ENCODE measurements at places on chromosomes 6 and 20. TPM values are rescaled to one million over a fixed set of nuclear protein-coding genes. Genes with fewer than 3 reads are reported as not detected.
A peak's percentile ranks its signal among the peaks of the same experiment; 100 is the strongest.

GRCh38 chr6:56755040-56755439 lies 112.4 kb upstream of the DST start:
- H3K27me3 ChIP-seq = peaks cover 2% of the 10 kb centered on the region
- H3K4me1 ChIP-seq = peaks cover 97% of the 10 kb centered on the region
- H3K27ac ChIP-seq = peak overlapping the region; percentile 70
- H3K4me3 ChIP-seq = no peak overlapping the region

DNA sequence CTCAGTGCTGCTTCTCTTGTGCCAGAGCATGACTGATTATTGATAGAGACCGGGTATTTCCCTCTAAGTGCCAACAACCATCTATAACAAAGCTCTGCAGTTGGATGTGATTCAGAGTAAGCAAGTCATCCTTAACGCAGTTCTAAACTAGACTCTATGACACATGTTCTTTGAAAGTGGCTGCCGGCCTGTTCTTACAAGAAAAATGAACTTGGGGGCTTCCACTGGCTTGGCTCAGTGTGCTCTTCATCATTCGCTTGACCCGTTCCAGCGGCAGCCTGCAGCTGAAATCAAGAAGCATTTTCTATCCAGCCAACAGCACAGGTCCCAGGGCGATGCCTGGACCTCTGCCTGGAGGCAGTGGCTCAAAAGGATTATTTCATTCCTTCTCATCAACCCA lies 29.8 kb downstream of the GFOD1 start:
- no peak for DNase-seq
- H3K36me3 ChIP-seq = no peaks in the 10 kb centered on the region
- peaks cover 36% of the 10 kb centered on the region for H3K4me1 ChIP-seq
- H3K27me3 ChIP-seq = no peaks in the 10 kb centered on the region
- no peak overlapping the region for H3K27ac ChIP-seq

DNA sequence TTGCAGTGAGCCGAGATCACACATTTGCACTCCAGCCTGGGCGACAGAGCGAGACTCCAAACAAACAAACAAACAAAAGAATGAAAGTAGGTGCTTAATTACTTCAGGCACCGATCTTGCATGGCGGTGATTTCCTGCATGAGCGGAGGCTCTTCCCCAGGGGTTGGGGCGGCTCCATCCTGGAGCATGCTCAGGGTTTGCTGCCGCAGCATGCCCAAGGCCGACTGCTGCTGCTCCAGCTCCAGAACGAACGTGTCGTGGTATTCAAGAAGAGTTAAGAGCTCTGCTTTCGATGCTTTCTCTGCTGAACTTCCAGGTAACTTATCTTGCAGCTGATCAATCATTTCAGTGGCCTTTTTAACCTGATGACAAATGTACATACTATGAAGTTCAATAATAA lies 313.8 kb downstream of the SYNE1 start:
- no peaks in the 10 kb centered on the region for H3K27me3 ChIP-seq
- H3K4me1 ChIP-seq = peaks cover 11% of the 10 kb centered on the region
- H3K27ac ChIP-seq = no peak overlapping the region
- H3K4me3 ChIP-seq = no peak overlapping the region
- no peak for DNase-seq
- H3K36me3 ChIP-seq = peaks cover 47% of the 10 kb centered on the region

- H3K27me3 ChIP-seq = peaks cover 4% of the 10 kb centered on the region
- H3K27ac ChIP-seq = no peak overlapping the region
- H3K36me3 ChIP-seq = no peaks in the 10 kb centered on the region
- no peak for DNase-seq
Observed at GRCh38 chr6:122392564-122393350, 6.7 kb upstream of the HSF2 start.

DNA sequence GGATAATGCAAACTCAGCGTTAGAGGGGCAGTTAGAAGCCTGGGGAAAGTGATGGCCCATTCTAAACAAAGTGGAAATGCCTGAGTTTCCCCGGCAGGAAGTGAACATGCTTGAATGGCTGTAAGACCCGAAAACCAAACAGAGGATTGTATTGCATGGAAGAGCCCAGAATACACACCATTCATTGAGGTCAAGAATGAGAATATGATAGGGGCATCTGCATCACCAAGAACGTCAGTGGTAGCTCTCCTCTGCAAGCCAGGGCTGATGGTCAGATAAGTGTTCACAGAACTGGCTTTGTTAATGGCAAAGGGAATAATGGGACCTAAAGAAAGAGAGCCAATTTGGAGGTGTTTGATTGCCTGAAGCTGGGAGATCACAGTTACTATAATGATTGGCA lies 663.4 kb downstream of the KHDRBS2 start:
- no peak overlapping the region for H3K4me3 ChIP-seq
- H3K27ac ChIP-seq = no peak overlapping the region
- no peaks in the 10 kb centered on the region for H3K4me1 ChIP-seq
- no peak for DNase-seq

DNA sequence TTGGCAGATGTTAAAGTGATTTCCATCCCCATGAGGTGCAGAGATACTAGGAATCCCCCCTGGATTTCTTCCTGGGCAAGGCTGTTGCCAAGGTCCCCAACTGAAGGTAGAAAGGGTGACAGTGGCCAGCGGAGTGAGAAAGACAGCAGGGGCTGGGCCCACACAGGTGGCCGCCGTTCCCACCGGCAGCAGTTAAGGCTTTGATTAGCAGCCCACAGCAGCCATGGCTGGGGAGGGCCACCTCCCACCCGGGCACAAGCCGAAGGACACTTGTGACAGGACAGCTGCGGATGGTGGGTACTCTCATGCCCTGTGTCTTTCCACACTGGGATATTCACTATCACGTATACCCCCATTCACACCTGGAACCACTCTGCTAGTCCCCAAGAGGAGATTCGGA lies 63.9 kb upstream of the CDYL start:
- DNase-seq = no peak
- H3K27ac ChIP-seq = no peak overlapping the region
- no peak overlapping the region for H3K4me3 ChIP-seq
- H3K27me3 ChIP-seq = peaks cover 2% of the 10 kb centered on the region
- H3K36me3 ChIP-seq = no peaks in the 10 kb centered on the region
- H3K4me1 ChIP-seq = no peaks in the 10 kb centered on the region

- peak overlapping the region; percentile 19 for H3K27ac ChIP-seq
- no peak for DNase-seq
- H3K27me3 ChIP-seq = peaks cover 2% of the 10 kb centered on the region
- peak overlapping the region; percentile 6 for H3K4me3 ChIP-seq
- peaks cover 31% of the 10 kb centered on the region for H3K36me3 ChIP-seq
Observed at GRCh38 chr20:9375221-9375681, 139.1 kb upstream of the LAMP5 start.

GRCh38 chr6:158960026-158960425 lies 40.0 kb downstream of the RSPH3 start:
- no peak overlapping the region for H3K4me3 ChIP-seq
- peaks cover 3% of the 10 kb centered on the region for H3K27me3 ChIP-seq
- no peak for DNase-seq
- no peak overlapping the region for H3K27ac ChIP-seq
- H3K4me1 ChIP-seq = peaks cover 7% of the 10 kb centered on the region

DNA sequence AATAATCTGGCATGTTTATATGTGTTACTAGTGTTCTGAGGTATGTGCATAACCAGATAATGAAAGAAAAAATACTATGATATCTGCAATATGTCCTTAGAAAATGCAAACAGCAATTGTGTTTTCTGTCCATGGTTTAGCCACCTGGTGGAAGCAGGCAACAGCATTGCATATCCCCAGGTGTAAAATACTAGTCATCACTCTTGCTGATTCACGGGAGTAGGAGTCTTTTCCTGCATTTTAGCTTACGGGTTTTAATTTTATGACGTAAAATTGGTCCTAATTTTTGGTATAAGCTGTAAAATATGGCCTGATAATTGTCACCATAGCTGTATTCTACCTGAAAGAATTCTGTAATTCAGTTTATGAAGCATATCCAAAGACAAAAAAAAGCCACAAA lies 2.5 kb downstream of the RNF182 start:
- no peak overlapping the region for H3K27ac ChIP-seq
- H3K4me1 ChIP-seq = peaks cover 22% of the 10 kb centered on the region
- H3K27me3 ChIP-seq = peaks cover 1% of the 10 kb centered on the region

DNA sequence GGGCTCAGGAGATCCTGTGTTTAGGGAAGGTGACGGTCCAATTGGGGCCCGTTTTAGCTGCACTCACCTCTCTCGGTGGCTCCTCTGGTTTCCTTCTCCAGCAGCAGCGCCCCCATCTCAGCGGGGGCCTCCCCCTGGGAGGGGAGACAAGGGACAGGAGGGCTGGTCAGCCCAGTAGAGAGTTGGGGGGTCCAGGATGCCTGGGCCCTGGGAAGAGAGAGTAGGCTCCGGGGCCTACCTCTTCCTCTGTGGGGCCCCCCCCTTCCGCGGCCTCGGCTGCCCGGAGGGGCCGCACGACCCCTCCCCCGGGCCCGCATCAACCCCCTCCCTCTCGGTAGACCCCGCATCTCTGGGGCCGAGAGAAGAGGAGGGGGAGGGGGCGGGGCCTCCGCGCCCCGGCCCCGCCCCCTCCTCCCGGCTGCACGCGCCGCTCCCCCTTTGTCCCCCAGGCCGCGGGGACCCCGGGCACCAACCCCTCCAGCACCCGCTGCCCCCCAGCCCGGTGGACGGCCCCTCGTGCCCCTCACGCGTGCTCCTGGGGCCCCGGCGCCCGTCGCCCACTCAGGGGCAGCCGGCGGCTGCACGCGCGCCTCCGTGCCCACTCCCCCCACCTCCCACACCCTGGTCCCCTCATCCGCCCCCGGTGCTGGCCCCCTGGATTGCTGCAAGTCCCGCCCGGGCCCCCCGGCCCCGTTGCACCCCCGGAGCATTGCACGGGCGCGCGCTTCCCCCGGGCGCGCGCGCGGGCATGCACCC lies 464 bp downstream of the EHMT2 start:
- no peaks in the 10 kb centered on the region for H3K27me3 ChIP-seq
- peak overlapping the region; percentile 65 for H3K27ac ChIP-seq
- peak overlapping the region; percentile 89 for H3K4me3 ChIP-seq
- H3K4me1 ChIP-seq = peaks cover 38% of the 10 kb centered on the region

DNA sequence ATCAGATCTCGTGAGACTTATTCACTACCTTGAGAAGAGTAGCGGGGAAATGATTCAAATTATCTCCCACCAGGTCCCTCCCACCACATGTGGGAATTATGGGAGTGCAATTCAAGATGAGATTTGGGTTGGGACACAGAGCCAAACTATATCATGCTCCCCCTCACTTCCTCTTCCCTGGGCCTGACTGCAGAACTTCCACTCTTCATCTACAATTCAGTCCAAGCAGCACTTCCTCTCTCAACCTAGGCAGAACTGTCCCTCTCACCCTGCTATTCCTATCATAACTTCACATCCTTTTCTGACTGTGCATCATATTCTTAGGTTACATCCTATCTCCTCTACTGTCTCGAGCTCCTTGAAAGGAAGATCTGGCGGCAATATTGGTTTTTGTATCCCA lies 184.0 kb upstream of the HDDC2 start:
- no peaks in the 10 kb centered on the region for H3K4me1 ChIP-seq
- DNase-seq = no peak
- H3K36me3 ChIP-seq = no peaks in the 10 kb centered on the region
- peaks cover 2% of the 10 kb centered on the region for H3K27me3 ChIP-seq
- H3K27ac ChIP-seq = no peak overlapping the region

DNA sequence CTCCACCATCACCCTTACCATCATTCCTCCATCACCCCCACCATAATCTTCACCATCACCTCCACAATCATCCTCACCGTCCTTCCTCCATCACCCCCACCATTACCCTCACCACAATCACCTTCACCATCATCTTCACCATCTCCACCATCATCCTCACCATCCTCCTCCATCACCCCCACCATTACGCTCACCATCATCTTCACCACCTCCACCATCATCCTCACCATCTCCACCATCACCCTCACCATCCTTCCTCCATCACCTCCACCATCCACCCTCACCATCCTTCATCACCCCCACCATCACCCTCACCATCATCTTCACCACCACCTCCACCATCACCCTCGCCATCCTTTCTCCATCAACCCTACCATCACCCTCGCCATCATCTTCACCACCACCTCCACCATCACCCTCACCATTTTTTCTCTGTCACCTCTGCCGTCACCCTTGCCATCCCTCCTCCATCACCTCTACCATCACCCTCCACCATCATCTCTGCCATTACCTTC lies 33.1 kb upstream of the MPC1 start:
- H3K36me3 ChIP-seq = no peaks in the 10 kb centered on the region
- no peak overlapping the region for H3K27ac ChIP-seq
- H3K4me3 ChIP-seq = no peak overlapping the region

GRCh38 chr6:13233106-13233505 lies 95.2 kb downstream of the TBC1D7 start:
- H3K4me1 ChIP-seq = peaks cover 40% of the 10 kb centered on the region
- no peak for DNase-seq
- peaks cover 6% of the 10 kb centered on the region for H3K36me3 ChIP-seq
- H3K27me3 ChIP-seq = peaks cover 4% of the 10 kb centered on the region
- H3K4me3 ChIP-seq = no peak overlapping the region

- peaks cover 20% of the 10 kb centered on the region for H3K36me3 ChIP-seq
- H3K27me3 ChIP-seq = no peaks in the 10 kb centered on the region
- H3K4me3 ChIP-seq = no peak overlapping the region
Observed at GRCh38 chr6:161023316-161023715, 31.7 kb downstream of the MAP3K4 start.

- H3K4me1 ChIP-seq = peaks cover 73% of the 10 kb centered on the region
- no peak for DNase-seq
- peaks cover 10% of the 10 kb centered on the region for H3K36me3 ChIP-seq
- H3K4me3 ChIP-seq = no peak overlapping the region
- H3K27me3 ChIP-seq = no peaks in the 10 kb centered on the region
- no peak overlapping the region for H3K27ac ChIP-seq
Observed at GRCh38 chr20:9022376-9022775, 46.5 kb upstream of the PLCB4 start.

GRCh38 chr20:47314647-47315338 lies 41.7 kb downstream of the ZMYND8 start:
- DNase-seq = no peak
- peak overlapping the region; percentile 98 for H3K27ac ChIP-seq
- H3K36me3 ChIP-seq = peaks cover 26% of the 10 kb centered on the region
- H3K4me1 ChIP-seq = peaks cover 60% of the 10 kb centered on the region
- H3K27me3 ChIP-seq = peaks cover 15% of the 10 kb centered on the region
- peak overlapping the region; percentile 71 for H3K4me3 ChIP-seq

GRCh38 chr6:117328005-117328389 lies 62.6 kb downstream of the VGLL2 start:
- H3K27me3 ChIP-seq = no peaks in the 10 kb centered on the region
- no peak overlapping the region for H3K27ac ChIP-seq
- no peak for DNase-seq
- no peaks in the 10 kb centered on the region for H3K36me3 ChIP-seq

DNA sequence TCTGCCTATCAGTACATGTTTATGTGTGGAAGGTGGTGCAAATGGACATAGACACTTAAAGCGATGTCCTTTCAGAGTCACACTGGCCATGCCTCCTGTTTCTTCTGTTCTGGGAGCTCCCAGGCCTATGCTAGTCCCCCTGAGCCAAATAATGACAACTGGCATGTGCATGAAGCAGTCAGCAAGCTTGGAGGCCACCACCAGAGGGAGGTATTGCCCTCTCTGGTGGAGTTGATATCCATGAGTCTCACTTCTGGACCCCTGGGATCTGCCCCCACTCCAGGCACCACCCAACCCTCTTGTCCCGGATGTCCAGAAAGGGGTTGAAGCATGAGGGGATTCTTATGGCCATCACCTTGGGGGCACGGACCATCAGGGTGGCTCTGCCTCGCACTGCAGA lies 172.2 kb downstream of the AIG1 start:
- H3K4me1 ChIP-seq = peaks cover 28% of the 10 kb centered on the region
- H3K4me3 ChIP-seq = no peak overlapping the region
- no peaks in the 10 kb centered on the region for H3K27me3 ChIP-seq
- no peak overlapping the region for H3K27ac ChIP-seq
- no peak for DNase-seq

The NKAIN2 gene
- not detected for total RNA-seq

The PDYN gene
- total RNA-seq = not detected

The FRMD1 gene
- total RNA-seq = not detected

The TFAP2B gene
- not detected for total RNA-seq

The DNMT3B gene
- 0.74 TPM for total RNA-seq

The GGTLC1 gene
- total RNA-seq = not detected

The HLA-DQA1 gene
- not detected for total RNA-seq

The RBBP9 gene
- total RNA-seq = 15.4 TPM

Data from HFFc6 (cell line).